ENCODE measurements at places on chromosomes 12 and 14.

DNA sequence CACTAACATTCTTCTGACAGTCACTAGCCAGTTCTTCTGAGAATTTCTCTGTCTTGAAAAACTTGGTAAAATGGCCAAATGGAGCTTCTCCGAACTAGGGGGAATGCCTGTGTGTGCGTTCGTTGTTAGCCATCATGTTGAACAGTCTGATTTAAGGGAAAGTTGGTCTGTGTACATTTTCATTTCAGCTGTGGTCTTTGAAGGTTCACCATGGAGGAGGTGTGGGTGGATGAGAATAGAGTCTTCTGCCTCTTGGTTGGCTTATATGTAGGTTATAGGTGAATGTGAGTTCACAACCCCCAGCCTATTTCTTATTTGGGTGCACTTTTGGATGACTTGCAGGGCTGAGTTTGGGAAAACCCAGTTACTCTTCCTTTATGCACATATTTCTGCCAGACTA lies 12.9 kb downstream of the ETV6 start:
- no peak for DNase-seq

- DNase-seq = no peak
Measured at GRCh38 chr12:20194171-20194570, 174.2 kb upstream of the PDE3A start.

DNA sequence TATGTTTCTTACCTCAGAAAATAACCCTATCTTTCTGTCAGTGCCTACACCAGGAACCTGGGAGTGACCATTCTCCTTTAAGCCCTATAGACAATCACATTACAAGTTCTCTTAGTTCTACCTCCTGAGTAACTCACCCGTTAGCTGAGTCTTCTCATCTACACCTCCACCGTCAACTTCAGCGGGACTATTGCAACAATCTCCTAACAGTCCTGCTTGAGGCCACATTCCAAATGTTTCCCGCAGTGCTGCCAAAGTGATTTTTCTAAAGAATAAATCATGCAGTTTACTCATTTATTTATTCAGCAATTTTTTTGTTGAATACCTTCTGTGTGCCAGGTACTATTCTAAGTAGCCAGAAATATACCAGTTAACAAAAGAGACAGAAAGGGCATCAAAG lies 285.0 kb upstream of the GRIP1 start:
- DNase-seq = no peak

DNA sequence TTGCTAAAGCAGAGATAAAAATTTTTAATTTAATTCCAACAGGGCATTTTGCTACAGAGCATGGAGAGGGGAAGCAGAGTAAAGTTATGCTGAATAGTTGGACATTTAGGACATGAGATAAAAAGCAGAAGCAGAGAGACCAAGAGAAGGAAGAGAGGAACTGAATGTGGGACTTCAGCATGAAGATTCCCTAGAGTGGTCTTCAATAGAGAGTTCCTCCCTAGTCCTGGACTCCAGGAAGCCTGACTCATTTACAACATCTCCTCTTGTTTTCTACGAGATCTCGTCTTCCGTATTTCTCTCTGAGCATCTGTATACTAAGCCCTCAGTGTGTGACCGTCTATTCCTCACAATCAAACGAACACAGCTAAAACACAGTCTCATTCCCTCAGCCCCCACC lies 35.2 kb upstream of the IFT81 start:
- DNase-seq = no peak

GRCh38 chr14:69620211-69620611 lies 8.8 kb downstream of the SUSD6 start:
- peak; percentile 26 for DNase-seq

DNA sequence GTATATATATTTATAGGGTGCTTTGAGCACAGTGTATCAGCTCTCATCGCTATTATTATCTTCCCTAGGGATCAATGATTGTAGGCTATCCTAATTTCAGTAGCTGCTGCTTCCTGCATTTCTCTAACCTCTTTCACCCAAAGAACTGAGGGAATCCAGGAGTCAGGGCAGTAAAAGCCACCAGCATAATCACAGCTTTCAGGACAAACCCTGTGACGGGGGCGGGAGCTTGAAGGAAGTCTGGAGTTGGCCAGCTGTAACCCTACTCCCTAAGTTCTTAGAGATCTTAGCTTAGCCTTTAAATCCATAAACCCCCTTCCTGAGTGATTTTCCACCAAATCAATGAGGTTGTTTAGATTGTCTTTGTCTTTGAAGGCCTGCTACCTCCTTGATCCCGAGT lies 33.7 kb downstream of the FLVCR2 start:
- no peak for DNase-seq

GRCh38 chr14:104942586-104942985 lies 17.9 kb downstream of the PLD4 start:
- DNase-seq = no peak

DNA sequence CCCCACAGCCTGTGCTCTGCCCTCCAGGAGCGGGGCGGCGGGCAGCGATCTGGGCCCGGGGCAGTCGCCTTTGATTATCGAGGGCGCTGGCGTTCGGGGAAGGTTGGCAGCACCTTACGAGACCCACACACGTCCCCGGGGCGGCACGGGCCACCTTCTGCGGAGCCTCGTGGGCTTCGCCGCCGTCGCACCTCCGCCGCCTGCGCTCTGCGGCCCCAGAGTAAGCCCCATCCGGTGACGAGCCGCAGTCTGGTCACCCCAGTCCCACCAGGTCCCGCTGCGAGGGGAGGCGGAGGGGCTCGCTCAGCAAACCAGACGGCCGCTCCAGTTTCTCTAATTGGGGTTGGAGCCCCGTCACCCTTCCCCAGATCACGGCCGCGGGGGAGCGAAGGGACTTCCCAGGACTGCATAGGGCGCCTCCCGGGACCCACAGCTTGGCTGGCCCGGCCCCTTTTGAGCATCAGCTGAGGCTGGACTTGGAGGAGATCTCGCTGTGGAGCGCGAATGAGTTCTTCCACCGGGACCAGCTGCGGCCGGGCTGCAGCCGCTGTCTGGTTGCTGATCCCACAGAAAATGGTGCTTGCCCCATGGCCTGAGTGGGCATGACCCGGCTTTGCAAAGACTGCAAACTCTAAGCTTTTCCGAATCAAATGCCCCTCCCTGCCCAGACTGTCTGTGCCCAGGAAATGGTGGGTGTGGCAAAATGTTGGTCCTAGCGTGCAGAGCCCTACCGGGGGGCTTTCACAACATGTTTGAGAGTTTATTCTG lies 560 bp downstream of the LGALS3 start:
- DNase-seq = peak; percentile 50

- no peak for DNase-seq
Measured at GRCh38 chr12:50569876-50570275, 65.1 kb downstream of the DIP2B start.

DNA sequence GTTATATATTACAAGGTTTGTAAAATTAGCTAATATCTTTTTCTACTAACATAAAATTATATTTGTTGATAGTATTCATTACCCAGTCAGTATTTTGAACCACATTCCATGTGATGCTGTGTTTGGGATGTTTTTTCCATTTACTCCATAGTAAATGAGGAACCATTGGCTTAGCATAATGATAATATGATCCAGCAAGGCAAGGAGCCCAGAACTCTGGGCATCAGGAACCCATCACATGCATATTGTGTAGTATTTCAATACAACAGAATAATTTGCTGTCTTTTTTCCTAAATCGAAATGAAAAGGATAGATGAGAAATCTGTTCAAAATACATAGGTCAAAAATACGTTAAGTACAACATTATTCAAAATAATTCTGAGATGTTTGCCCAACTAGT lies 48.7 kb upstream of the GARIN2 start:
- no peak for DNase-seq

GRCh38 chr14:68172627-68173026 lies 353.0 kb downstream of the RAD51B start:
- DNase-seq = no peak

DNA sequence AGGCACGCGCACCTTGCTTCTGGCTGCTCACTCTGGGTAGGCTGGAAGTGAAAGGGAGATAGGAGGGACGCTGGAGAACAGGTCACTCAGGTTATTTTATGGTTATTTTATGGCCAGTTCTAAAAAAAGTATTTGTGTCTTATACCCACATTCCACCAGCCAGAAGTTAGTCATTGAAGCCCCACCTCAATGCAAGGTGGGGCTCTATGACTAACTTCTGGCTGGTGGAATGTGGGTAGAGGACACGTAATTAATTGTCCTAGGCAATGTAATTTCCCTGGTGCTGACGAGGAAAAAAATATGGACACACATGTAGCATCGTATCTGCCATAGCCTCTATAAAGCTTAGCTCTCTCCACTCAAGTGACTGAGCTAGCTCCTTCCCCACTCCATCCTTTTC lies 104.9 kb downstream of the PDZRN4 start:
- DNase-seq = no peak

GRCh38 chr12:31119803-31120211 lies 46.1 kb downstream of the DDX11 start:
- DNase-seq = no peak

GRCh38 chr14:61699027-61699426 lies 3.7 kb downstream of the HIF1A start:
- DNase-seq = no peak

DNA sequence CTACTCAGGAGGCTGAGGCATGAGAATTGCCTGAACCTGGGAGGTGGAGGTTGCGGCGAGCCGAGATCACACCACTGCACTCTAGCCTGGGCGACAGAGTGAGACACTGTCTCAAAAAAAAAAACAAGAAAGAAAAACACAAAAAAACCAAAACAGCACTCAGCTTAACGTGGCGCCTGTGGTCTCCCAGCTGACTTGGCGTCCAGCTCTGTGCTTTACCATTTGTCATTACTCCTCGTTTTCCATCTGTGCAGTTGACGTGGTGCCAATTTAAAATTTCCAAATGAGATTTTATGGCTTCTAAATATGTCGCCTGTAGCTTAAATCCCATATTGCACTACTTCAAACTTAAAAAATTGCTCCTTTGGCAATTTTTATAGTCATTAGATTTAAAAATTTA lies 2.0 kb downstream of the MGP start:
- DNase-seq = no peak

GRCh38 chr12:26608706-26609105 lies 224.3 kb downstream of the ITPR2 start:
- no peak for DNase-seq

DNA sequence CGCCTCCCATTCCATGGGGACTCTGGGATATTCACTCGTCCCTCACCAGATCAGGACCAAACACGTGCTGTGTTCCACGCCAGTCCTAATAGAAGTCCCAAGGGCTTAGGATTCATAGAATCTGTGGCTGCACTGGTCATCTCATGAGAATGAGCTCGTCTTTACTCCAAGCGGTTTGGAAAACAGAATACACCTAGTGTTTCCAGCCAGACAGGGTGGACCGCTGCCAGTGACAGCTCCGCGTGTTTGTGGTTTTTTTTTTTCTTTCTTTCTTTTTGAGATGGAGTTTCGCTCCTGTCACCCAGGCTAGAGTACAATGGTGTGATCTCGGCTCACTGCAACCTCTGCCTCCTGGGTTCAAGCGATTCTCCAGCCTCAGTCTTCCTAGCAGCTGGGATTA lies 75.1 kb downstream of the GLT1D1 start:
- DNase-seq = no peak

DNA sequence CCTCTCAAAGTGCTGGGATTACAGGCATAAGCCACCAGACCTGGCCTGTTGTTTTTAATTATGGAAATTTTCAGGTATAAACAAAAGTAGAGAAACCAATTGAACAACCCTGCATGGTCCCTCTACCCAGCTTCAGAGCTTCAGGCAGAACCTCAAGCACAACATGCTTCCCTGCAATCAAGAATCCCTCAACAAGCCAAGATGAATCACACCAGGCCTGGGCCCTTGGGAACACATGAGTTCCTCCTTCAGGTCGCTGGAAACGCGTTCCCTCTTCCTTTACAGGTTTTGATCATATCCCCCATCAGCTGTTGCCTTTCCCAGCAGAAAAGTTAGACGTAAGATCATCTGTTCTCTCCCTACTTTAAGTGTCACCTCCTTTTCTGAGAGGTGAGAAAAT lies 20.5 kb upstream of the CORO1C start:
- no peak for DNase-seq

DNA sequence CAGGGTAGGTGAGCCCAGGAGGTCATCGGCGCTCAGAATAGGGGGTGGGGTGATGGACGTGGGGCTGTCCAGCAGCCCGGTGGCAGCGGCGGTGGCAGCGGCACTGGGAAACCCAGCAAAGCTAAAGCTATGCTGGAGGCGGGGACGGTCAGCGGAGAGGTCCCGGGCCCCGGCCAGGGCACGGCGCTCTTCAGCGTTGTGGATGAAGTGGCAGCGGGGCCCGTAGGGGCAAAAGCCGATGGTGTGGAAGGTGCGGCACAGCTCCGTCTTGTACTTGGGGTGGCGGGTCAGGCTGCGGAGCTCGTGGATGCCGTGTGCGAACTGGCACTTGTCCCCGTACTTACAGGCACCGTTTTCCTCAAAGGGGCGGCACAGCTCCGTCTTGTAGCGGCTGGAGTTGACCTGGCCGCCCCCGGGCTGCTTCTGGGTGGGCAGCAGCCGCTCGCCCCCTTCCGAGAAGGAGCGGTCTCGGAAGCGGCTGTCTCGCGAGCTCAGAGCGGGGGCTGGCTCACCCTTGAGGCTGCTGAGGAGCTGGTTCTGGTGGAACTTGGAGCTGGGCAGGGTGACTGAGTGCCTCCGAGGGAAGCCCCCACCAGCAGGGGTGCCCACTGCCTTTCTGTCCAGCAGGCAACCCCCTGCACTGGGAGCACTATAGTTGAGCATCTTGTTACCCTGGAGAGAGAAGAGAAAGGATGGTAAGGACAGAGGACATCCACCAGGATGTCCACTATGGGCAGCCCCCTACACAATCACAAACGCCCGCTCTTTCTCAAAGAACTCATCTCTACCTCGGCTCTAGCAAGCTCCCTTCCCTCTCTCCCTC lies 2.8 kb downstream of the ZFP36L1 start:
- peak; percentile 57 for DNase-seq

DNA sequence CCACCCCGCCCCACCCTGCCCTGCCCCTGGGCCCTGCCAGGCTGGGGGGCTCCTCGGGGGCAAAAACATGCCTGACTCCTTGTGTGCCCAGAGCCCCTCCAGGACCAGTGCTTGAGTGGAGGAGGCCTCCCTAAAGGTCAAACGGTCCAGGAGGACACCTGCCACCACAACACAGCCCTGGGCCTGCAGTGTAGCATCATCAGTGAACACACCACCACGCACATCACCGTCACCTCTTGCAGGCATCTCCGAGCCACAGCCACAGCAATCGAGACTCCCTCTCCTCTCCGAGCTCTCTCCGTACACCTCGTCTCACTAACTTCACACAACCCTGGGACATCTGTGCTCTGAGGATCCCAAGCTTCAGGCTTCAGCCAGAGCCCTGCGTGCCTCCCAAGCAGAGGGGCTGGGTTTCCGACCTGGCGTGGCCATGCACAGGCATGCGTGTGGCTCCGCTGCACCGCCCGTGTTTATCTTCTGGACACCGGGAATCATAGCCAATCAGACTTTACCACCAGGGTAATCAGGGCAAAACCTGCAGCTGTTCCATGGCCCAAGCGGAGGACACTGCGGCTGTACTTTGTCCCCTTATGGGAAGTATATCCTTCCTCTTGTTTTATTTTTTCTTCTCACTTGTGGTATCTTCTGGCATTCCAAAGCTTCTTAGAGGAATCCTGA lies 6.2 kb upstream of the DIO3 start:
- no peak for DNase-seq

GRCh38 chr12:106753526-106753925 lies 21.0 kb upstream of the RIC8B start:
- peak; percentile 81 for DNase-seq

Data from CD4-positive, alpha-beta T cell treated with Interleukin-17A for 4 hours (primary cell).